Stimulated activated naive CD4-positive, alpha-beta T cell treated with Interleukin-2 at 50 U/mL for 16 hours (primary cell): ENCODE measurements at places on chromosomes 6 and 20.

- DNase-seq: no peak
Observed at GRCh38 chr20:49612127-49612738, 44.3 kb upstream of the PTGIS start.

GRCh38 chr6:67896476-67896875 is 738.6 kb upstream of the ADGRB3 start:
- no peak for DNase-seq

DNA sequence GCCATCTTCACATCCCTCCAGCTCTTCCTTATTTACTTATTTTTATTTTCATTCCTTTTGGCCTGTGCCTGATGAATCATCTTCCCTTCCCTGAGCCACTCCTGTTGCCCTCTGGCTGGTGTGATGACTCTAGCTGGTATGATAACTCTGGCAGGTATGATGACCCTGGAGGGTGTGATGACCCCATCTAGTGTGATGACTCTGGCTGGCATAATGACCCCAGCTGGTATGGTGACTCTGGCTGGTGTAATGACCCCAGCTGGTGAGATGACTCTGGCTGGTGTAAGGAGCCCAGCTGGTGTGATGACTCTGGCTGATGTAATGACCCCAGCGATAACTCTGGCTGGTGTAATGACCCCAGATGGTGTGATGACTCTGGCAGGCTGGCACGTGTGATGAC is 426.8 kb downstream of the QKI start:
- DNase-seq: no peak

DNA sequence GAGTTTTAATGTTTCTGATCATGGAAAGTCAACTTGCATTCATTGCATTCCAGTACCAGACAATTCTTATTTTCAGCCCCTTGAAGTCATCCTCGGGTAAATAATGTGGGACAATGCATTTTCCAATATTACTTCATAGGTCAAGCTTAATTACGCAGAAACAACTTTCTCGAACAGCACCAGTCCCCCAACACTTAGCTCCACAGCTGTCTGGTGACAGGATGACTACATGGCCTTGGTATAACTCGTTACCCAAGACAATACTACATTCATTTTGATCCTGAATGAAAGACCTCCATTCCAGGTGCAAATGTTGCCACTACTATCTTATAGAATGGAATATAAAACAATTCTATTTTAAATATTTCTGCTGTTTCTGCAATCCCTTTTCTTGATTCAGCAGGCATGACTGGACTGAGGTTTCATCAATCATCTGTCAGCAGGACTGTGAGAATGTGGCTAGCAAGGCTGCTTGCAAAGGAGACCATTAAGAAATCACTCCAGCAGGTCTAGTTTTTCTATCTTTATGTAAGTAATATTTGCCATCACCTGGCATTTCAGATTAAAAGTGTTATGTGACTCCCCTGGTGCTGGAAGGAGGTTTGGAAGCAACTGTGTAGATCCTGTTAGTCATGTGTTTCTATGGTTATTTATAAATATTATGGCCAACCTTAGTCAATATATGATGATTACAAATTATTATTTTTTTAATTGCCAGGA is 147.9 kb downstream of the HAO1 start:
- DNase-seq: no peak

DNA sequence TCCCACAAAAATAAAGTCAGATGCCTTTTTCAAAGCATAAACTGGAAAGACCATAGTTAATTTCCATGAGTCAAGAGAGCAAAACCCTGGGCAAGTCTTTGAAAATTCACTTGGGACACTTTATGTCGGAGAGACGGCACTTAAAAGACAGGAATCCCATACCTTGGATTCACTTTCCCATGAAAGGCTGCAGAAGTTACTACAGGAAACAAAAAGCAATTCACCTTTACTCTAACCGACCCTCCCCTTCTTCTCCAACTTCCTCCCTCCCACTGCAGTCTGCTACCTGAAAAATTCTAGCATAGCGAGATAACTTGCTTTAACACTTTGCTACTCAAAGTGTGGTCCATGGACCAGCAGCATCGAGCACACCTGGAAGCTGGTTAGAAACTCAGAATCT is 539.1 kb upstream of the JAG1 start:
- DNase-seq: no peak

DNA sequence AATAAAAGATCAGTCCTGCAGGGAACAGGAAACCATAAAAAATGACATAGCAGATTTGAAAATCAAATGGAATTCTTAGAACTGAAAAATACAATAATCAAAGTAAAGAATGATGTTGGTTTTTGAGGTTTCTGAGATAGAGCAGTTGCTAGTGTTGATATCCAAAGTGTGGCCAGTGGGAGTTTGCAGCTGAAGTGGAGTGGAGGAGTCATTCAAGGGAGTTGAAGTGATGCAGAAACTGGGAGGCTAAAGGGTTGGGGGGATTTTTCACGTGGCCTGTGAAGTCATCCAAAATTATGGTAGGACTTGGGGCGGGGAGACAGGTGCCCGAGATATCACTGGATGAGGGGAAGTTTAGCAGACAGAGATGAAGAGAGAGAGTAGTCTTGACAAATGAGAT is 123.6 kb downstream of the CDC5L start:
- no peak for DNase-seq

- DNase-seq: no peak
Observed at GRCh38 chr20:32115211-32115767, 5.8 kb downstream of the TM9SF4 start.

DNA sequence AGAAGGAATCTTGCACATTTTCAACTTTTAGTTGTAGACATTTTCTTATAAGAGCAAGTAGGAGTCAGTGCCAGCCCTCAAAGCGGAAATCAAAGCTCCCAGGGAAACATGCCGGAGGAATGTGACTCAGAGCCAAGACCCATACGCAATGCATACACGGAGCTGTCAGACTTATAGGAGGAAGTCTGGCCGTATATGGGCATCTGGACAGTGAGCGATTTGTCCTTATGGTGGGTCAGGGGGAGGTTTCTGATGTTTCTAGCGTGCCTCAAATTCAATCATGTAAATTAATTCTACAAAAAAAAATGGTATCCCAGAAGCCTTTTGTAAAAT is 3.6 kb upstream of the CCN2 start:
- no peak for DNase-seq

DNA sequence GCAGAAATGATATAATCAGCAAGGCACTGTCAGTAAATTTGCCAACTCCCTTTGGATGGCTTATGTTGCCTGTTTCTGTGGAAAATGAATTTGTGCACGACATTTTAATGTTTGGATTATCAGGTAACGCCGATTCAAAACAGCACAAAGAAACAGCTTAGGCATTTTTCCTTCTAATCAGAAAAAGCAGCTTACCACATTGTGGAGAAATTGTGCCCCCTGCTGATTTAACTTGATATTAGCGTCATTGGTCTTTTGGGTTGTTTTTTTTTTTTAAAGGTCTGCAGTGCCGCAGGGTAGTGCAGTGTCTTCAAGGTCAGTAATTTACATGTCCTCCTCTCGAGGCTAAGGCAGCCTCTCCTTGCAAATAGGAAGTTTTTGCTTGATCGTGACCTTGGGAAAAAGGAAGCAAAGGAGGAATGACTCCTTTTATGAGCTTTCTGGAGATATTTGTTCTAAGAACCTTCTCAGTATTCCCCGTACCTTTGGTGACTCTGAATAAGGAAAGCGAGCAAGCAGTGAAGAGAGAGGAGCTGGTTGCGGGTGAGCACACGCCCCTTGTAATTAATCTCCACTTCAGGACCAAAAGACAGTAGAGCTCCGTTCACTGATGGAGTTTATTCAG is 79.1 kb downstream of the ELOVL4 start:
- no peak for DNase-seq

- no peak for DNase-seq
Observed at GRCh38 chr6:46134216-46134615, 4.4 kb downstream of the ENPP4 start.

DNA sequence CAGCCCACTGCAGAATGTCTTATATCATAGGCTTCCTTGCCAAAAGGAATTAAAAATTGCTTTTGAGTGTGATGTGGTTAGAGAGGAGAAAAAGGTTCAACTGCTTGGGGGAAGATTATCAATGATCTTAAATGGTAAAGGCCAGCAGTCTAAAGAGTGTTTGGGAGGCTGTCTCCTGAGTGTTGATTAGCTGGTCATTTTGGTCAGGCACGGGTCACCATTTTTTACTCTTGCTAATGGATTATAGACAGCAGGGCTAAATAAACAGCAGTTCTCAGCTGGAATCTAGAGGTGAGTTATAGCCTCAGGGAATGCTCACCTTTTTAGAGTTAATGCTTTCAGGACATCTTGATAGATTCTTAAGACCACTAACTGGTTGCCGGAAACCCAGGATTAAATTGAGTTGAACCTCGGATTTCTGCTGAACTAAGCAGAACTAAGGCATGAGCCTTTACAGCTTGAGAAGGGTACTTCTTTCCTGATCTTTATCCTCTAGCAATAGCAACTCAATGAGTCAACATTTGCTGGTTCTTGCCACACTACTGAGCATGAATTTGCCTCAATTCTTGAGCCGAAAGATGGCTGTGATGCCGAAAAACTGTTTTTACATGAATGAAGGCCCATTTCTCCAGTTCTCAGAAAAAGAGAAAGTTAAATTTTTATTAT is 120.4 kb downstream of the LRRC1 start:
- DNase-seq: no peak

DNA sequence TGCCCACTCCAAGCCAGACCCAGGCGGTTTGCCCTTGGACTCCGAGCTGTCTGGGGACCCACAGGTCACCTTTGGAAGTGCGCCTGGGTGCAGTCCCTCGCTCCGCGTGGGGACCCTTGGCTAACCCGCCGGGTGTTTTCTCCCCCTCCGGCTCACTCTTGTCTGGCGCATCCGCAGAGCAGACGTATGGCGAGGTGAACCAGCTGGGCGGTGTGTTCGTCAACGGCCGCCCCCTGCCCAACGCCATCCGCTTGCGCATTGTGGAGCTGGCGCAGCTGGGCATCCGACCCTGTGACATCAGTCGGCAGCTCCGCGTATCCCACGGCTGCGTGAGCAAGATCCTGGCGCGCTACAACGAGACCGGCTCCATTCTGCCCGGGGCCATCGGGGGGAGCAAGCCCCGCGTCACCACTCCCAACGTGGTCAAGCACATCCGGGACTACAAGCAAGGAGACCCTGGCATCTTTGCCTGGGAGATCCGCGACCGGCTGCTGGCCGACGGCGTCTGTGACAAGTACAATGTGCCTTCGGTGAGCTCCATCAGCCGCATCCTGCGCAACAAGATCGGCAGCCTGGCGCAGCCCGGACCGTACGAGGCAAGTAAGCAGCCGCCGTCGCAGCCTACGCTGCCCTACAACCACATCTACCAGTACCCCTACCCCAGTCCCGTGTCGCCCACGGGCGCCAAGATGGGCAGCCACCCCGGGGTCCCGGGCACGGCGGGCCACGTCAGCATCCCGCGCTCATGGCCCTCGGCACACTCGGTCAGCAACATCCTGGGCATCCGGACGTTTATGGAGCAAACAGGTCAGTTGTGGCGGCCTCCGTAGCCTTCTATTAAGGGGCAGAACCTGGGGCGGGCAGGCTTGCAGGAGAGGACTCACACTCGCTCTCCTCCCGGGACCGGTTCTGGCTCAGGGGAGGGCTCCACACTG is 1.1 kb downstream of the PAX1 start:
- no peak for DNase-seq

DNA sequence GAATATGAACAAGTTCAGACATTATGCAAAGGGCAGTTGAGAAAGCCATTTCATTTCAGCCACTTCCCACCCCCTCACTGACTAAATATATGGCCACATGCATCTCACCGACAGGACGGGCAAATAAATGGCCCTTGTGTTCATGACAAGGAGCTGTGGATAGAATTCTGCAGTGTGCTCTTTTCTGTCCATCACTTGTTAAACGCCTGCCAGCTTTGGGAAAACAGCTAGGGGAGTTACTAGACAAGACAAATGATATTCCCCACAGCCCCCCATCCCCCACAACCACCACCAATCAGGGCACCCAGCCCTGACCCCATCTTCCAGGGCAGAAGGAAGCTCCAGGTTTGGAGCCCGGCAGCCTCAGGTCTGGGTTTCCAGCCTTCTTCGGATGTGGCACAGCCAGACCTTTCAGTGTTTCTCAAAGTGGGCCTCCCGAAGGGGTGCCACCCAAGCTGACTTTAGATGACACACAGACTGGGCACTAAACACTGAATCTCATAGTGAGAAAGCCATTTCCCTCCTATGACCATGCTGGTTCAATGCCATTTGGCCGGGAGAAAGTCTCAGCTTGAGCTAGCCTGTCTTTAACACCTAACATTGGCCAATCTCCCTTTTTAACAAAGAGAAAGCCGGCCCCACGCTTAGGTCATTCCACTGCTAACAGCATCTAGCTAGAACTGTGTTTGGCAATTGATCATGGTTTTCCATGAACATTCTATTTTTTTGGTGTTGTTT is 4.0 kb upstream of the RIPOR3 start:
- no peak for DNase-seq

GRCh38 chr20:45044084-45044573 is 56.8 kb downstream of the KCNS1 start:
- no peak for DNase-seq

- no peak for DNase-seq
Observed at GRCh38 chr6:12585497-12585958, 131.0 kb upstream of the PHACTR1 start.

DNA sequence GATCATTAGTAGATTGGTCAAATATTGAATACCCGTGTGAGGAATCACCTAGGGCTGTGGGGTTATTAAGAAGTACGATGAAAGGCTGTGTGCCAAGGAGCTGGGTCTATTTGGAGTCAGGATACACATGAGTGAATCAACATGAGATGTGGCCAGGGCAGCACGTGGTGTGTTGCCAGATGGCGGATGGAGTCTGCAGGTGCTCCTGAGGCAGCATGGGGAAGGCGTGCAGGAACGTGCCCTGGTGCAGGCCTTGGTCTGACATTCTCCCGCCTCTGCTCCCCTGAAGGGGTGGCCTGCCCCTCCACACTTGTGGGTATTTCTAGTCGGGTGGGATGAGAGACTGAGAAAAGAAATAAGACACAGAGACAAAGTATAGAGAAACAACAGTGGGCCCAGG is 39.0 kb upstream of the SLC22A1 start:
- no peak for DNase-seq

GRCh38 chr6:155264693-155265320 is 994 bp downstream of the CLDN20 start:
- DNase-seq: no peak

DNA sequence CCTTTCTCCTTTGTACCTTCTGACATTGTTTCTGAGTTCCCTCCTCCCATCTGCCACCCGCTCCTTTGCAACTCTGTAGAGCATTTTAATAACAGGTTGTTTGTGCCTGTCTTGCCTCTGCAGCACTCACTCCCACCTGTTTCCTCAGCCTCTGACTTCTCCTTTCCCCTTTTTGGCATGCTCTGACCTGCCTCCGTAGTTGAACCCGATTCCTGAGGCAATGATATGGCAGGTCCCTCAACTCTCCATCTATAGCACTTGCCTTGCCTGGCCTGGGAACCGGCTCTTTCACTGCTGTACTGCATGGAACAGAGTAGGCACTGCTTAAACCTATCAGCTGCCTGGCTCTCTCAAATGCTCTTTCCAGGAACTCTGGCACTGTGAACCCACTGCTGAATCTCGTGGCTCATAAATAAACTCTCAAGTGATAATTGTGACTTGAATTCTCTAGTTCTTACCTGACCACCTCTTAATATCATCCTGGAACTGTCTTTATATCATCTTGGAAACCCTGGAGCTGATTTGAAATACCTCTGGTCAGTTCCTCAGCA is 50.3 kb downstream of the UTRN start:
- DNase-seq: no peak

- DNase-seq: no peak
Observed at GRCh38 chr6:163036160-163036645, 308.4 kb downstream of the PACRG start.

- no peak for DNase-seq
Observed at GRCh38 chr20:10115021-10115420, 80.2 kb downstream of the ANKEF1 start.
